Mesenteric fat pad (tissue), 1 donor: ENCODE measurements at places on chromosomes 11 and 22.

DNA sequence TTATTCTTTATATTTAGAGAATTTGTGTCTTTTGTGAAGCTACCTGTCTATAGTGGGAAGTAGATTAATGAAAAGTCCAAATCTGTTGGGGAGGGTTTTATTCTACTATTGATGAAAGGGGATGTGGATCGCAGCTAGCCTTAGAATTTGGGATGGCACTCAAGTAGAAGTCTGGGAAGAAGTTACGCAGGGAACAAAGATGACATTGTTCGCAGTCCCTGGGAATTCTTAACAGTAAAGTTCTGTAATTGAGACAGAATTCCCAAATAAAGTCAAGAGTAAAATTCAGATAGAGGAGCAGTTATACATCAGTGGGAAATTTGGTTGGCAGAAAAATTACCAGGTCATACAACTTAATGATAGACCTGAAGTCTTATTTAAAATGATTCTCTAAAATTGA, 64.1 kb downstream of the ATM start:
- no peak for DNase-seq

- no peak for DNase-seq
Observed at GRCh38 chr11:130622141-130622542, 173.7 kb downstream of the ADAMTS15 start.

DNA sequence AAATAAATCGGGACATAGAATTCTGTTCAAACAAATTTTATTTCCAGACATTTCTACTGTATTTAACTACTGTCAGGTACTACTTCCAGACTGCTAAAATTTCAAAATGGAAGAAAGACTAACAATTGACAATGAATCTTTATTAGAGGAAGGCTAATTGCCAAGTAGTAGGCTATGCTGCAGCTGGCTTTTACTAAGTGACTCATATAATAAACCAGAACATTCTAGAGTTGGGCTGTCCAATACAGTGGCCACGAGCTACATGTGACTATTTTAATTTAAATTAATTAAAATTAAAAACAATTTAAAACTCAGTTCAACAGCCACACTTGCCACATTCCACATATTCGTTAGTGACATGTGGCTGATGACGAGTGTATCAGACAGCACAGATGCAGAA, 27.6 kb downstream of the CHKA start:
- no peak for DNase-seq

DNA sequence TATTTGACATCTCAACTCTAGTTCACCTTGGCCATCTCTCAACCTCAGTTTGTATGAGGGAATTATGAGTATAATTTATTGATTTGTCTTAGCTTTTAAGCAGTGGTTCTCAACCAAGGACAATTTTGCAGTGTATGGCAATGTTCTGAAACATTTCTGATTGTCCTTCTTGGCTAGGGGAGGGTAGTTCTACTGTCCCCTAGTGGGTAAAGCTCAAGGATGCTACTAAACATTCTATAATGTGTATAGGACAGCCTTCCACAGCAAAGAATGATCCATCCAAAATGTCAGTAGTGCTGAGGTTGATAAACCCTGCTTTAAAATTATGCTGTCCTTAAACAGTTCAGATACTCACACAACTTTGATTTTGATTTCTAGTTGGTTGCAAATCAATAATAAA, 78.1 kb upstream of the ALKBH3 start:
- DNase-seq = no peak

DNA sequence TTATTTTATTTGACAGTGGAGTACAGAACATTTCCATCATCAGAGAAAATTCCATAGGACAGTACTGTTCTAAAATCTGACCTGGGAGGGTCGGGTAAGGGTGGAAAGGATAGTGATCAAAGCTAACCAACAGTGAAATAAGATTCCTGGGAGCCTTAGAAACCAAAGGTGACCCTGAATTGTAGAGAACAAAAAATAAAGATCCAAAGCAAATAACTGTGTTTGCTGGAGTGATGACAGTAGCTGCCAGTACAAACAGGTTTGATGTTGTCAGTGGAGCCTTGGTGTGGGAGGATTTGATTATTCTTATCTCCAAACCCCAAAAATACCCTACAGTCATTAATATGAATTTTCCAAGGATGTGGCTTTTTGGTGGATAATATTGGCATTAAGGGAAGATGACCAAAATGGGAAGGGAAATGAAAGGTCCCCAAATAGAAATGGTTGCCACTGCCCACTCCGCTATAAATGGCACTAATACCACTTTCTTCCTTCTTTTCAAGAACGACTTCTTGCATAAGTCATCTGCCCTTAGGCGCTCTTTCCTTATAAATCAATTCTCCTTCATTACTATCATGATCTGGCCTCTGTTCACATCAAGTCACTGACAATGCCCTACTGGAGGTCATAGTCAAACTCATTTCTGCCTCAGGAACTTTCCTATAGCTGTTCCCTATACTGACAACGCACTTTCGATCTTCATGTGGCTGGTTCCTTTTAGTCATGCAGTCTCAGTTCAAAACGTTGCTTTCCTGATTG, 44.4 kb downstream of the EHF start:
- no peak for DNase-seq

GRCh38 chr11:62632492-62632891, 10.7 kb upstream of the B3GAT3 start:
- DNase-seq = no peak

DNA sequence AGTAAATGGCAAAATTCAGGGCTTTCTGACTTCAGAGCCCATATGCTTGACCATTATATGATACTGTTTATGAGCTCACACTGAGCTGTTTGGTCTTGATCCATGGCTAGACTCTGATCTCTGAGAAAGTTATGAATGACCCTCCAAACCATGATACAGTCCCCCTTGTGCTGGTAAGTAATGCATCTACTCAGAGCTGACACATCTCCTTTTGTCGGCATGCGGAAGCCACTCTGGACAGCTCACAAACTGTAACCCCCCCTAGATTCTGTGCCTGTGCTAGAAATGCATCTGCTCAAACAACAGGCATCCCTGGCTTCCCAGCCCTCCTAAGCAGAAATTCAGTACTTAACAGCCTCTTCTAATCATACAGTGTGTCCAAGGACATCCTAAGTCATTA, 150.8 kb upstream of the RAG2 start:
- no peak for DNase-seq

- DNase-seq = peak; percentile 53
Observed at GRCh38 chr11:73187854-73188253, 30.2 kb upstream of the P2RY2 start.

DNA sequence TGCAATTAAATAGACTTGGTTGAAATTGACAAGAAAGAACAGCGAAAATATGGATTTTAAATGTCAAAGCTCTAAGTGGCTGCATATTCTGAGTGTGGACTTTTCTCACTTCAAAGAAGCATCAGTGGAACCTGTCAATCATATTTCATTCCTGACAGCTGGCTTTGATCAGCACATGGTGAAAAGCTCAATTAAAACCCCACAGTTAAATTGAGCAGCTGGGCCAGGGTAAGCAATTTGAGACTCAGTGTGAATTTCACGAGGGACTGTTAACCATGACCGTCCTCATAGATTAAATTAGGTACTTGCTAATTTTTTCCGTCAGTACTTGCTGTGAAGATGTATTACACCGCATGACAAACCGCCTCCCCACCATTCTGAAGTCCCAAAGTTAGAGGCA, 11.0 kb upstream of the OR10D3 start:
- DNase-seq = no peak
